GM19239 (cell line): ENCODE measurements at places on chromosomes 11 and 22.

GRCh38 chr11:120715239-120715638 is 203.7 kb downstream of the GRIK4 start:
- peak; percentile 44 for DNase-seq

GRCh38 chr11:123316003-123316402 is 114.1 kb upstream of the GRAMD1B start:
- no peak for DNase-seq

- DNase-seq: no peak
These were observed 80.0 kb downstream of the TRIM29 start for GRCh38 chr11:120057595-120058581.

DNA sequence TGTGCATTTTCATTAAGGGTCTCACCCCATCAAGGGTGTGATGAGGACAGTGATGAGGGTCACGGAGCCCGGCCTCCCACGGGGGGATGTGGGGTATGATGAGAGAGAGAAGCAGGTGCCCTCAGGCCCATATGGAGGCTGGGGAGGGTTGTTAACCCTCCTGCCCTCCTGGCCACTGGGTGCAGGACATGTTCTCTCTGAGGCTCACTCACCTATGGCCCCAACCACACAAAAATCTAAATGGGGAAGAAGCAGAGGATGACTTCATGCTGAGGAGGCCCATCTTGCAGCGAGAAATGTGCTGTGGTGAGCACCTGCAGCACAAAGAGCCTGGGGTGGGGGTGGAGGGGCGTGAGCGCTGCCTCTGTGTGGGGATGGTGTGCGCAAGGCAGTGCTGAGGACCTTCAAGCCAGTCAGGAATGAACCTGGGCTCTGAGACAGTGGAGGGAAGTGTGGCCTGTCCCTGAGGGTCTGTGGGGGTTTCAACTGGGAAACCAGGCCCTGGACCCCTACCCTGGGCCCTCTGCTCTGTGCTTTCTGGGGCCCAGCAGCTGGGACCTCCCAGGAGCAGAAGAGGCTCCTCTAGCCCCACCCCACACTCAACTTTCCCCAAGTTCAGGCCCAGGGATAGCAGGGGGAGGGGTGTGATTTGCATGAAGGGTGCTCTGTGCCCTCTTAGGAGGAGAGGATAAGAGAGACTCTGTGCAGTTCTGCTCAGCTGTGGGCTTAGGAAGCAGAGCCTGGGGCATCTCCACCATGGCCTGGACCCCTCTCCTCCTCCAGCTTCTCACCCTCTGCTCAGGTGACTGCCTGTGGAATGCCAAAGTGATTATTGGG is 43.0 kb upstream of the TOP3B start:
- no peak for DNase-seq

DNA sequence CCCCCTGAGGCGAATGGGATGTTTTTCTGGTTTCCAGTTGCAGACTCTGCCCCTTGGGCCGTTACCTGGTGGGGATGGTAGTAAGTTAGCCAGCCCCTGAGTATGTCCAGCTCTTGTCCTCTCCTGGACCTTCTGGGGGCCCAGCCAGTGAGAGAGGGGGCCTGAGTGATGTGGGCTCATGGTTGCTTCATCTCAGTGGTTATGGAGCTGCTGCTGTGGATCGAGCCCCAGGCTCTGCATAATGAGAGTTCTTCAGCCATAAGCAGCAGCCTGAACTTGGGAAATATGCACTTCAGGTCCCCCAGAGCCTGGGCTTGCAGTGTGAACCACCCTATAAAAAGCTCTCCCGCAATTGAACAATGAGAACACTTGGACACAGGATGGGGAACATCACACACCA is 5.9 kb downstream of the TMPRSS13 start:
- no peak for DNase-seq

DNA sequence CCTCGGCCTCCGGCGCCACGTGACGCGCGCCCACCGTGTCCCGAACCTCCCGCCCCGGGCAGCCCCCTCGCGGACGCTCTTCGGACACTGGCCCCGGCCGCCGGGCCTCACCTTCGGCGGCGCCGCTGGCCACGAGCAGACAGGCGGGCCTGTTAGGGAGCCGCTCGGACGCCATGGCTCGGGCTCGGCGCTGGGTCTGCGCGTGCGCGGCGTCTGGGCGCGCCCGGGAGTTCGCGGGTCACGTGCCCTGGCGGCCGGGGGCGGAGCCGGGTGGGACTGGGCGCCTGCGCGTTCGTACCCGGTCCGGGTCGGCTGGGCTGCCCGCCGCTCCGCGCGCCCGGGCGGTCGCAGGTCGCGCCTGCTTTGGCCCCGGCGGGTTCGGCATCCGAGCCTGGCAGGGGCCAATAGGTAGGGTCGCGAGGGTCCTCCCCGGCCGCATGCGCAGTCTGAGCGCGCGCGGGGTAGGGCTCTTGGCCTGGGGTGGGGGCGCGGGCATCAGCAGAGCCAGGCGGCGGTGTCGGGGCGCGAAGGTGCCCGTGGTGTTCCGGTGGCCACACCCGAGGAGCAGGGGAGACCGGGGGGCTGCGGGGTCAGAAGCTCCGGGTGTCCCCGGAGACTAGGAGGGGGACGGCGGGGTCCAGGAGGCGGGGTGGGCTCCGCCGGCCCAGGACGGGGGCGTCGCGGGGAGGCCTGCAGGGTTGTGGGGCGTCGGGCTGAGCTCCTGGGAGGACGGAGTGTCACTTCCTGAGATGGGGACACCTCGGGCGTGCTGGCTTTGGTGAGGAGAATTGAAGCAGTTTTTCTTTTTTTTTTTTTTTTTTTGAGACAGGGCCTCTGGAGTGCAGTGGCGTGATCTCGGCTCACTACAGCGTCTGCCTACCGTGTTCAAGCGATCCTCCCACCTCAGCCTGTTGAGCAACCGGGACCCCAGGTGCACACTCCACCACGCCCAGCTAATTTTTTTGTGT is at the start of gene GATD1:
TSS of gene GATD1 (minus strand) at position 200 of the 968 bp plus-strand sequence. CDS start at position 175, 25 bp downstream.
- peak; percentile 100 for DNase-seq

DNA sequence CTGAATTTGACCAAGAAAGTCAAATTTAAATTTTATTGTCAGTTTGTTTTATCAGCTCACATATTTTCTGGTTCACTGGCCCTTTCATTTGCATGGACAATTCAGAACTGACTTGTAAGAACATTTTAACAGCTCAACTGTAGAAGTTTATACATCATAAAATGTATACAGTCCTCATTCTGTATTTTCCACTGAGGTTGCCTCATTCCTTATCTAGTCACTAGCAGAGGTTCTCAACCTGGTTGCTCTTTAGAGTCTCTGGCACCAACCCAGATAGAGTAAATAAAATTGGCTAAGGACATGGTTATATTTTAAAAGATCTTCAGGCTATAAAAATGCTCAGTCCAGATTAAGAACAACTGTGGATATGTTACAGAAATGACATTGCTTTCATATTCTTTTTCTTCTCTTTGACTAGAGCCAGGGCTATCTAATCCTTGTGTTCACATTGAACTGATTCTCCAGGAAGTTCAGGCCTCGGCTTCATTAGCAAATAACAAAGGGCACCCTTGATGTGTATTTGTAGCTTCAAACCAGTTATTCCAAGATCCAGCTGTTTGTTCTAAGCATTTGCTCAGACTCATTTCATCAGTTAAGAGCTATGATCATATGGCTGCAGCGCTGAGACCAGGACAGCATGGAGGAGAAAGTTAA is 782.5 kb downstream of the ETS1 start:
- DNase-seq: no peak

DNA sequence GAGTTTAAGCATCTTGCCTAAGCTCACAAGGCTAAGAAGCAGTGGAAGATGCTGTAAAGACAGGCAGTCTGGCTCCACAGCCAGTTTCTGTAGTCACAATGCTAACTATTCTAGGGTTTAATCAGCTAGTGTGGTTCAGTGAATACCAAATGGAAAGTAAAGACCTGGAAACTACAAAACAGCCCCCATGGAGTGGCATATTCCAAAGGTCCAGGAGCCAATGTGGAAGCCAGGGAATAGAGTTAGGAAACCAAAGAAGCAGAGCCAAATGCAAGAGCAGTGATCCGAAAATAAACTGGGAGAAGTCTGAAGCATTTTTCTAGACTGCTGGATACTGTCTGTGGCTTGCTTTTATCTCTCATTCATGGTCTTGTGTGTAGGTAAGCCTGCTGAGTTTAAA is 731.2 kb upstream of the ANO5 start:
- no peak for DNase-seq

- no peak for DNase-seq
These were observed 30.8 kb downstream of the SYTL2 start for GRCh38 chr11:85779956-85780640.

DNA sequence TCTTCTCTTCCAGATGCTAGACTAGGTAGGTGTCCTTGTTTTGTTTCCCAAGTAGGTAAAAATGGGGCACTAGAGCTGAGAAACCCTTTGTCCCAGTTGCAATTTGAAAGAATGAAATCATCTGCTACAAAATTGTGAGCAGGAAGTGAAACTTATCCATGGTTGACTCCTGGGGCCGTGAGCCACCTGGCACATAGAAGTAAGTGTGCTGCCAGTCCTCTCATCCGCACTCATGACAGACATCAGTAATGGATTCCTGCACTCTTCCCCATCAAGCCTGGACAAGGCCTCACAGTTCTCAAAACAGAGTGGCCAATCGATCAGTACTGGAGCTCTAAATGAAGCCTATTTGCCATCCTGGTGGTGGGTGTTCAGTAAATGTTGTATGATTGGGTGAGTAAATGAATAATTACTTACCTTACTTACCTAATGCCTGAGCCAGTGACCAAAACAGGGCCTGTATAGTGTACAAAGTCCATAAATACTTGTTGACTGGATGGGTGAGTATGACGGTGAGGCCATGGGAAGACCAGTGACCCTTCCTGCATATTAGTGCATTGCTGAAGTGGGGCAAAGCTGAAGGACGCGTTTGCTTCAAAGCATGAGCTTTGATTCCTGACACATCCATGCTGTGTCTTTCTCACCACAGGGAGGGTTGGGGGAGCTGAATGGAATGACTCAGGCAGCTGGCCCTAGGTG is 68.9 kb upstream of the HEPHL1 start:
- no peak for DNase-seq

DNA sequence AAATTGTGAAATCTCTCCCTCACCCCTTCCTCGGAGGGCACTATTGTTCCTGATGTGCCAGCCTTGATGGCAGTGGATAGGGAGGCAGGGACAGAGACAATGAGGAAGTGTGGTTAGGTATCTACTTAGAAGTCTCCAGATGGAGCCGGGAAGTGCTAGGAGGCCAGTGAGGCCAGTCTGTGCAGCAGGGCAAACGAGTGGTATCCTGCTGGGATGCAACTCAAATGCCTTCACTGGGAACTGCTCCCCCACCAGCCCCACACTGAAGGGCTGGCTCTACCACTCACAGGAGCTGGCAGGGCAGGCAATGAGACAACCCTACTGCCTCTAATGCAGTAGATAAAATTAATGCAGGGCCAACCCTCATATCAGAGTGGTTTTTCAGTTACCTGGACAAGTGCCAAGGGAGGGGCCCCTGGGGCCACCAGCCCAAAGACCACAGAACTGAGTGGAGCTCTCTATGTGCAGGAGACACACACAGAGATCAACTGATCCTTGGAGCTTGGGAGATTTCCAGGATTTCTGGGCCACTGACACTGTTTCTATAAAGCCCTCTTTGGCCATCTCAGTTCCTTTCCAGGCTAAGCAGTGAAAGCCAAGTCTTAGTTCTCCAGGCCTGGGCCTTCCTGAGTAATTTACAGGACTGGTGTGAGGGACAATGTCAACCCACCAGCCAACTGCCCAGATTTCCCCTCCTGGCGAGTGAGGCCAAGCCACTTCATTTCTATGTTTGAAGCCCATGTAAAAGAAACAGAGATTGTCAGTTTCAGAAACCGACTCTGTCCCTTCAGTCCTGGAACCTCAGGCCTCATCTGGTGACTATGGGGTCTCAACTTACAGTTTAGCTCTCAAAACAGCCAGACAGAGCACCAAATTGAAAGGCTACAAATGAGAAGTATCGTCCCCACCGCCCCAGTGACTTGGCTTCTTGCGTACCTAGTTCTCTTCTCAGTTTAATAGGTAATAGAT is 4.1 kb downstream of the MIF start:
- DNase-seq: no peak

GRCh38 chr22:24482575-24482974 is 12.6 kb upstream of the UPB1 start:
- DNase-seq: no peak

- DNase-seq: no peak
These were observed 15.4 kb upstream of the MYOD1 start for GRCh38 chr11:17703951-17704350.

DNA sequence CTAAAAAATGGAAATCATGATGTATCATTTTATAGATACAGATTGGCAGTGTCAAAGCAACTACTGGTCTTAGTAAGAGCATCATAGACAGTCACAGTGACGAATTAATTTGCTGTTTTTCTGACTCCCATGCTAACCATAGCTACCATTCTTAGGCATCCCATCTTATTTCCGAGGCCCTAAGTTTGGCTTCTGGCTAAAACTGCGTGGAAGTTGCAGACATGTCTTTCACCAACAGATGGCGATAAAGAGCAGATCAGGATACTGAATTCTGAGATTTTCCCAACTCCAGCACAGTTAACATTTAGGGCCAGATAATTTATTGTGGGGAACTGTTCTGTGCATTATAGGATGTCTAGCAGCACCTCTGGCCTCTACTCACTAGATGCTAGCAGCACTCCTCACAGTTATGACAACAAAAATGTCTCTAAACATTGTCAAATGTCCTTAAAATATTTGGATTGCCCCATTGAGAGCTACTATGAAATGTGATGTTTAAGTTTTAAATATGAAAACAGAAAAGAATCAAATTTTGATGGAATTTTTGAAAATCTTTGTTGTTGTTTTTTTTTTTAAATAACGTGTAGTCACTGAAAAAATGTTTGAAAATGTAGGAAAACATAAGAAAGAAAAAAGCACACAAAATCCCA is 16.3 kb downstream of the OR2AG2 start:
- peak; percentile 26 for DNase-seq

DNA sequence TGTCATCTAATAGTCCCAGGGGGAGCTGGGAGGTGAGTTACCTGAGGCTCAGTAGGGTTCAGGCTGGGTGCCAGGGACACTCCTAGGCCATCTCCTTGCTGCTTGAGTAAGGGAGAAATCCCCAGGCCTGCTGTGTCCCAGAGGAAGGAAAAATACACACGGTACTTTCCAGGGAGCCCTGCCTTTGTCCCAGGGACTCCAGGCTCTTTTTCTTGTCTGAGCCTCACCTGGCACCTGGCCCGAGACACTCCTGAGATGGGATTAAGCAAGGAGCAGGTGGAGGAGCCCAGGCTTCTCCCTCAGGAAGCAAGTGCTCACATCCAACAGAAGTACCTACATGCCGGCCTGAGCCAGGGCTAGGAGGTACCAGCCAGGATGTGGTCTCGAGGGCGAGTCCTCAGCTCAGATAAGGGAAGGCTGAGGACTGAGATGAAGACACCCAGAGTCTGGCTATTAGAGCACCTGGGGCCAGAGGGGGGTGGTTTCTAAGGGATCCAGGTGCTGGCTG is 899 bp upstream of the KLHDC7B start:
- DNase-seq: no peak

GRCh38 chr11:65301491-65302329 is 13.0 kb upstream of the CDC42EP2 start:
- no peak for DNase-seq

- no peak for DNase-seq
These were observed 535.1 kb upstream of the ARHGAP42 start for GRCh38 chr11:100151944-100152343.

GRCh38 chr22:31248965-31249958 is 37.2 kb downstream of the LIMK2 start:
- DNase-seq: no peak
